ENCODE measurements at places on chromosomes 3 and 15.

- no peak for DNase-seq
These were observed 81.8 kb upstream of the PRR23E start for GRCh38 chr3:127110982-127111693.

- DNase-seq = no peak
These were observed 48.1 kb downstream of the STAC start for GRCh38 chr3:36428445-36428844.

DNA sequence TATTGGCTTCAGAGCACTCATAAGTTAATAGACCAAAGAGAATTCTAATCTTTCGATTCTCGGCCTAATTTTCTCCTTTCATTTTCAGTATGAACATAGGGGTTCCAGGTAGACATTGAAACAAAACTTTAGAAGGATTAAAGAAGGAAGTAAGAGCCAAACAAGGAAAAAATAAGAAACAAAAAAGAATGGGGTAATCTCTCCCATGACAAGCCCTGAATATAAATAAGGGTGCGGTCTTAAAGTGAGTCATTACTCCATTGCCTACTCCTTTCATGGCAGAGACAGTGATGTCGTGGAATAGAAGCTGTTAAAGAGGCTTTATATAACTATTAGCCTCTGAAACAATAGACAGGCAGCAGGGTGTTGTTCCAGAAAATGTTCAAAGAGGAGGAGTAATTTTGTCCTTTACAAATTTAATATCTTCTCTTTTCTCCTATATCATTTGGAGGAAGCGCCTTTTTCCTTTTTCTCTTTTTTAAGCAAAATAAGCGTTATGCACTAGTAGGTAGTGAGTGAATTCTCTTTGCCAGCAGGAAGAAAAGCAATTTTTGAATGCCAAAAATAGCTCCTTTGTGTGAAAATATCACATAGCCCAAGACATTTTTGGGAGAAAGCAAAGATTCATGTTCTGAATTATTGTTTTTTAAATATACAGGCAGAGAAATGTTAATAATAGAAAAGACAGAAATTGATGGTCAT, 607.9 kb upstream of the KCNMB2 start:
- DNase-seq = no peak

DNA sequence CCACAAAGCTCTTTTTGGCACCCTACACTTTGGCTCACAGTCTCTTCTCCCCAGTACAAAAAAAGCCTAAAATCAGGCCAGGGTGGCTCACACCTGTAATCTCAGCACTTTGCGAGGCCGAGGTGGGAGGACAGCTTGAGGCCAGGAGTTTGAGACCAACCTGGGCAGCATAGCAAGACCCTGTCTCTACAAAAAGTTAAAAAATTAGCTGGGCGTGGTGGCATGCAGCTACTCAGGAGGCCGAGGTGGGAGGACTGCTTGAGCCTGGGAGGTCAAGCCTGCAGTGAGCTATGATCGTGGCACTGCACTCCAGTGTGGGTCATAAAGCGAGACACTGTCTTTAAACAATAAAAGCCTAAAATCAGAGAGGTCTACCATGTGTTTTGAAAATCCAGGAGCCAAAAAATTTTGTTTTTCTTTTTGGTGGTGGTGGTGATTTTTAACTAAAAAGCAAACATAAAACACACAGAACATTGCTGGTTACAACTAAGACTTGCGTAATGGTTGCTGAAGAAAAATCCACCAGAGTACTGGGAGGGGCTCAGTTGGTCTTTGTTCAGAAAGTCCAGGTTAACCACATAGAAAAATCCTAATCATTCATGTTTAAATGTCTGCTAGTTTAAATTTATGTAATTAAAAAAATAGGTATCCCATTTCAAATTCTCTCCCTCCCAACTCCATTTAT, 1.6 kb upstream of the MAN2C1 start:
- DNase-seq = no peak
